NB4 (cell line): ENCODE measurements at places on chromosomes 11 and 22.

DNA sequence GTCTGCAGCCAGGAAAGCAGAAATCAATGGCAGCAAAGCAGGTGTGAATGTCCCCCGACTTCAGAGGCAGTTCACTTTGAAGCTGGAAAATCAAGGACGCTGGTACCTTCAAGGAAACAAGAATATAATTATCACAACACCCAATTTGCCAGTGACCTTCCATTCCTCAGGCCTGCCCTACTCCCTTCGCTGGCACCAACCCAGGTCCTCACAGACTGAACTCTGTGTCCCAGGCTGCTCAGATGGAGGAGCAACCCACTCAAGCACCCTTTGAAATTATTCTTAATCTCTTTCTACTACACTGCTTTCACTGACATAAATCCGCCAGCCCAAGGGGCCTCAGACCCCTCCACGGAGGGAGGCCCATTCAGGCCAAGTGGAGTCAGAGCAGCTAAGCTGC lies 64.7 kb upstream of the WT1 start:
- DNase-seq: no peak

DNA sequence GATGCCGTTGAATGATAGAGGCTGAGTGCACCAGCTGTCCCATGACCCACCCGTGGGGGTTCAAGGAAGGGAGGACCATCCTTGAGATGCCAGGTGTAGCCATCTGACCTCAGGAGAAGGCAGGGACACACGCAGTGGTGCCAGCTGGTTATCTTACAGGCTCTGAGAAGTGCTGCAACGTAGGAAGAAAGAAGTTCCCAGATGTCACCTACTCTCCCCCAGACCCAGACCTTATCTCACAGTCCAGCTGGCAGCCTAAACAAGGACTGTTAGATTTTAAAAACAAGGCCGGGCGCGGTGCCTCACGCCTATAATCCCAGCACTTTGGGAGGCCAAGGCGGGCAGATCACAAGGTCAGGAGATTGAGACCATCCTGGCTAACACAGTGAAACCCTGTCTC lies 1307.6 kb downstream of the TBC1D22A start:
- DNase-seq: no peak

- DNase-seq: peak; percentile 83
Measured at GRCh38 chr22:30301995-30302809, 12.9 kb upstream of the CASTOR1 start.

DNA sequence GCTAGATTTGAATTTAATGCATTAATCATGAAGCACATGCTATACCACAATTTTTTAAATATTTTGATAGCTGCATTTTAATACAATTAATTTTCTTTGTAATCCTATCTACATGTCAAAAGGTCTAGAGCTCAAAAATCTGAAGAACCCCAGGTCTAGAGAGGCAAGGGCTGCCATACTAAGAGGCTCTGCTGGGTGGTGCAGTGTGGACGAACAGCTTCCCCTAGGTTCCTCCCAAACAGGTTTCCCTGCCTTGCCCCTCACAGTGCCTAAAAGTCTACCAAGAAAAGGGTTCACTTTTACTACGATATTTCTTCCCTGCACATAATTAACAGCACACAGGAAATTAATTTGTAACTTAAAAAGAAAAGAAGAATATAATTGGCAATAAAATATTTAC lies 681.1 kb downstream of the OPCML start:
- no peak for DNase-seq
